ENCODE measurements at places on chromosomes 11 and 22.

DNA sequence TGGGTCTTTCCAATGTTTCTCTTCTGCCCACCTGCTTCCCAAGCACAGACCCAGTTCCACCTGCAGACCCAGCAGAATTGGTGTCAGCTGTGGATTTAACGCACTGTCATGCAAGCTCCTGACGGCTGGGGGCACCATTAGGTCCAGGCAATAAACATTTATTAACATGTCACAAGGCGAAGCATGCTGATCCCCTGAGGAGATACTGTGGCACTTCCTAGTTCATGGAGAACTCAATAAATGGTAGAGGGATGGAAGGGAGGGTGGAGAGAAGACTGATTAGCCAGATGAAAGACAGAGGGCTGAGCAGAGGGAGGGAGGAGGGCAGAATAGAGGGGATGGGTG is 68.3 kb upstream of the TSPAN18 start:
- DNase-seq = no peak

GRCh38 chr22:37012262-37012904 is 6.9 kb downstream of the TST start:
- no peak for DNase-seq

DNA sequence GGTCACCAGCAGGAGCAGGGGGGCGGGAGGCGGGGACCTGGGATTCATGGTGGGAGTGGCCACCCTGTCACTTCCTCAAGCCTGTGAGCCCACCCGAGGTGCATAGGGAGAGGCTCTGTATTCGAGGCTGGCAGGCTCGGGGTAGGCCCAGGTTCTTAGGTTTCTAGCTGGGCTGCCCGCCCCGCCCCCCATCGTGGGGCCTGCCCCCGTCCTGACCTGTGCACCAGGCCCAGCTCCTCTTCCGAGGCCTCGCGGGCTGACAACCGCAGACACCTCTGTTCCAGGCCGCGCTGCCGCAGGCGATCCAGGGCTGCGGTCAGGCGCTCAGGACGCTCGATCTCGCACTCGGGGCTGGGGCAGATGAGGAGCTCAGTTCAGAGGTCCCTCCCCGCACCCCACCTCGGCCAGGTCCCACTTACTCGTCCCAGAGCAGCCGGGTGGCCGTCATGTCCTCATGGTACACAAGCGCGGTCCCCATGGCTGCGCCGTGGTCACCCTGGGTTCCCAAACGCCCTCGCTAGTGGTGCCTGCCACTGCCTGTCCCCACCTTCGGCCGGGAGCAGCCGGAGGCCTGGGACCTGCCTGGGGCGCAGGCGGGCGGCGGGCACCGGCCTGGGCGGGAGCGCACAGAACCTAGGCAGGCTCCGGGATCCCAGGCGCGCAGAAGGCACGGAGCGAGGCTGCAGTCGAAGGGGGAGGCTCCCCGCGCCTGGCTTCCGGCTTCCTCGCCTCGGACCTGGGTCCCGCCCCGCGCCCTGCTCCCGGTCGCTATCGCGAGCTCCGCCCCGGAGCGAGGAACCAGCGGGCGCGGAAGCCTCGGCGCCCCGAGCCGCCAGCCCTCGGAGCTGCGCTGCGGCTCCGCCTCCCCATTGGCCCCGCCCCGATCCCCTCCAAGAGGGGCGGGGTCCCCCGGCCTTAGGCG is at the start of gene HDAC10:
Gene HDAC10, minus strand, starts transcription at position 711 of the 922 bp plus-strand sequence. Its CDS starts 233 bp downstream, at position 478.
- DNase-seq = peak; percentile 82

DNA sequence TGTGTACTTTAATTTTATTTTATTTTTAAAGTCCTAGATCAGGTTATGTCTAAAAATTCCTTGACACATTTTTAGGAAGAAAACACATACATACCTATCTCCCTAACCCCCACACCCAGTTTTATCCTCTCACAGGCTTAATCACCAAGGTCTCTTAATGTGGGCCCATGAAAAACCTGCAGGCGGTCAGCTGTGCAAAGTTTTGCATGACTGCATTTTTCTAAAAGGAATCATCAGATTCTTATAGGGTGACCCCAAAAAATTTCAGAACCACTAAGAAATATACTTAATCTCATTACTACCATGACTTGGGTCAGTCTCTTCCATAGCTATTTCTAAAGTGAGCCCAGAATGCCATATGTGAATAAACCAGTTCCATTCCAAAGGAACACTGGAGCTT is 19.8 kb downstream of the SAA1 start:
- no peak for DNase-seq

DNA sequence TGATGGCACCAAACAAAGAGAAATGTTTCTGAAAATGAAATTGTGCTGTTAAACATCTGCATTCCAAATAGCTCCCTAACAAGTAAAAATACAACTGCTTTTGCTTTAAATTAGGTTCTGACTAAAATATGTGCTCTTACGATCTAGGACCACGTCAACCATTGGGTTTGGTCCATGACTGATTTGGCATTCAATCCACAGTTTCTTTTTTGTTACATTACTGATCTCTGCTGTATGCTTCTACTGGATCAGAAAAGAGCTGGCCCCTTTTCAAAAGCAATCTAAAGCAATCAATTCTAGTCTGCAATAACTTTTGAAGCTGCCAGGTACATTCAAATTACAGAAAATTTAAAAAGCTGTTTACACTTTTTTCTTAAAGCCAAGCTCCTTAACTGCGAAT is 1047.1 kb upstream of the CCDC90B start:
- peak; percentile 25 for DNase-seq

GRCh38 chr22:48277868-48278581 is 1515.6 kb downstream of the TBC1D22A start:
- no peak for DNase-seq

- peak; percentile 79 for DNase-seq
Measured at GRCh38 chr22:44753189-44754042, 1.0 kb downstream of the ARHGAP8 start.

DNA sequence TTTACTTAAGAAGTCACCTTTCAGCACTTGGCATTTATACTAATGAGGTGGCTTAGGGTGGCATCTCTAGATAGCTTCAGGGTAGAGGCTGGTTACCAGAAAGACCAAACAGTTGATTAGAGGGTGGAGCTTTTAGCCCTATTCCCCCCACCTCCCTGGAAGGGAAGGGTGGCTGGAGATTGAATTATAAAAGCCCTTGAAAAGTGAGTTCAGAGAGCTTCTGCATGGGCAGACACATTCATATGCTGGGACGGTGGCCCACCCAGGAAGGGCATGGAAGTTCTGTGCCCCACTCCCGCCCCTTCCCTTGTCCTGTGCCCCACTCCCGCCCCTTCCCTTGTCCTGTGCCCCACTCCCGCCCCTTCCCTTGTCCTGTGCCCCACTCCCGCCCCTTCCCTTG is 244.2 kb downstream of the DDX10 start:
- no peak for DNase-seq

GRCh38 chr11:130163346-130164220 is 4.0 kb downstream of the ST14 start:
- no peak for DNase-seq

DNA sequence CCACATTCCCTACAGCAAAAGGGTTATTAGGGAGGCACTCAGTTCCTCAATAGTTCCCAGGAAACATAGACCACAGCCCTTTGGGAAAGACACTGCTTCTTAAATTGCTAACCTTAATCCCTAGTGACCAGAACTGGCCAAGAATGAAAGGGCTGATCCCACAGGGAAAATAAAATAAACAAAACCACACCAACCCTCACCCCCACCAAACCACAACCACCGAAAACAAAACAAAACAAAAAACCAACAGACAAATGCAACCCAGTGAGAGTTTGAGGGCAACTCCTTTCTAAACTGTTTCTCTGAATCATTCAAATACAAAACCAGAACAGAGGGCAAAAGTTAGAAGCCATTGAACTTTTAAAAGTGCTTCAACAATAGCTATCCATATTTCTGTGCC is 57.2 kb downstream of the NAV2 start:
- DNase-seq = no peak

GRCh38 chr11:14065141-14065540 is 102.6 kb downstream of the SPON1 start:
- no peak for DNase-seq

DNA sequence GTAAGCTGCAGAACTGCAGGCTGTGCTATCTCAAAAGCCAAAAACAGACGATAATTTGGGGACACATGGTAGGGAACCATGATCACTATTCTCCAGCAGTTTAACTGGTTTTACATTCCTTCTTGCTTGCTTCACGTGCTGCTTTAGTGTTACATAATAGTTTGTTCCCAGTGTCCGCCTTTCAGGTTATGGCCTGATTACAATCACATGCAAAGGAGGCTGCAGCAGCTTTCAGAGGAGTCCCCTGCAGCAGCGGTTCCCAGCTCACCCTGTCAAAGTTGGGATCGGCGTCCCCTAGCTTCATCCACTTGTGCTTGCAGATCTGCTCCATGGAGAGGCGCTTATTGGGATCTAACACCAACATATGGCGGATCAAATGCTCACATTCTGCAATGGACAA is 39.2 kb upstream of the APOA1 start:
- no peak for DNase-seq

DNA sequence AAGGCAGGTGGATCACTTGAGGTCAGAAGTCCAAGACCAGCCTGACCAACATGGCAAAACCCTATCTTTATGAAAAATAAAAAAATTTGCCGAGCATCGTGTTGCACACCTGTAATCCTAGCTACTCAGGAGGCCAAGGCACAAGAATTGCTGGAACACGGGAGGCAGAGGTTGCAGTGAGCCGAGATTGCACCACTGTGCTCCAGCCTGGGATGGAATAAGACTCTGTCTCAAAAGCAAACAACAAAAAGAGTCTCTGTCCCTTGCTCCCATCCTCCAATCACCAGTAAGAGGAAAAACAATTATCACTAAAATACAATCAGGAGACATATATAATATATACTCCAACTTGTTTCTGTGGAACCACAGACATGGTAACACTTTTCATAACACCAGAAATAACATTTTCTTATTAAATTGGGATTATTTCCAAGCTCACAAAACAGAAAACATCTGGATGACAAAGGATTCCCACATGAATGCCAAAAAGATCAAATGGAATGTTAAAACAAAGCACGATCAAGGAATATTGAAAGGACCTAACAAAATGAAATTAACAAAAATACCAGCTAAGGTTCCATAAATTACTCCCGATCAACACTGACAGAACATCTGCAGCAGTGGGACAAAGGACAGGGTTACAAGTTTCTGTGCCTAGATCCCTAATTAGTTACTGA is 15.2 kb downstream of the FCHSD2 start:
- DNase-seq = no peak

DNA sequence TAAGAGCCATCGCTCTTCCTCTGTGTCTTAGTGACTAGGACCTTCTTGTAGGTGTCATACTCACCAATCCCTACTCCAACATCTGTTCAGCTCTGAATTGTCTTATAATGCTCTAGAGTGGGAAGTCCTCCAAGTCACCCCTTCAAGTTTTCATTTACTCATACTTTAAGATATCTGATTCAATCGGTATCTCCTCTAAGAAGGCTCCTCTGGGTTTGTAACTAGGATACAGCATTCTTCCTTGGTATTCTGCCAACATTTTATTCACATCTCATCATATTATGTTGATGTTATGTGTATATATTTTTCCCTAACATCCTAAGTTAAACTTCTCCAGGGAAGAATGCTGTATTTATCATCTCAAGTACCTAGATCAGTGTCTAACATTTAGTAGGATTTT is 662.1 kb downstream of the NTM start:
- no peak for DNase-seq

GRCh38 chr11:111938687-111939160 is 1.6 kb downstream of the DIXDC1 start:
- DNase-seq = no peak

- no peak for DNase-seq
Measured at GRCh38 chr22:47190957-47191670, 428.7 kb downstream of the TBC1D22A start.

DNA sequence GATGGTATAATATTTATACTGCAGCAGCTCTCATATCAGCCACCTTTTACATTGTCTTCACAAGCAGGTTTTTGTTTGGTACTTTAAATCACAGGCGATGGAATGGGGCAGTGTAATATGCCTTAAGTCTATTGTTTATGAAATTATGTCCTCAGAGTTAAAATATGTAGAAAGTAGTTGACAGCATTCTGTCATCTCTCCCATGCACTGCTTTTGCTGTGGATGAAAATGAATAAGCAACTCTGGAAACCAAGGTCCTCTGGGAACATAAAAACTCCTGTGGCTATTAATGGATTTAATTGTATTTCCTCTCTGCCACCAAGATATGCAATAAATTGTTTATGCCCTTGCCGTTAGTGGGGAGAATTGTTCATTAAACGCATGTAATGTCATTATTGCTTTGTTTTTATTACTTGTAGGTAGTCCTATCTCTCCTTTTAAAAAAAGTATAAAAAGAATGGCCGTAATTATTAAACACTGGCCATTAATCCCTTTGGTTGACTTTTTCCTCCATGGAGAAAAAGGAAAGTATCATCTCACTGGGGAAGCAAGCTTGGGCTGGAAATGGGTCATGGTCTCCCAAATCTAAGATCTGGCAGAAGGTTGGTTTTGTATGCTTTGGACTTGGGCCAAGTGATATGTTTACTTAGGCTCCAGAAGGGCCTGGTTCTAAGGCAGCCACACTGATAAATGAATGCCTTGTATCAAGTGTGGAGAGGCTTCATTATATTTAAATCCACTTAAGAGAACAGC is 13.1 kb downstream of the PACS1 start:
- no peak for DNase-seq

DNA sequence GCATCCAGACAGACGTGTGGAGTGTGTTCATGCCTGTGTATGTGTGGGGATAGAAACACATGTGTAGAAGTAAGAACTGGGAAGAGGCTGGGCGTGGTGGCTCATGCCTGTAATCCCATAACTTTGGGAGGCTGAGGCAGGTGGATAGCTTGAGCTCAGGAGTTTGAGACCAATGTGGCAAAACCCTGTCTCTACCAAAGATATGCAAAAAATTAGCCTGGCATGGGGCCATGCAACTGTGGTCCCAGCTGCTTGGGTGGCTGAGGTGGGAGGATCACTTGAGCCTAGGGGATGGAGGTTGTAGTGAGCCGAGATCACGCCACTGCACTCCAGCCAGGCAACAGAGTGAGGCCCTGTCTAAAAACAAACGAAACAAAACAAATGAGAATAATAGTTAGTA is 1166.6 kb downstream of the TBC1D22A start:
- DNase-seq = peak; percentile 23

- no peak for DNase-seq
Measured at GRCh38 chr11:47928426-47928825, 51.9 kb upstream of the PTPRJ start.

DNA sequence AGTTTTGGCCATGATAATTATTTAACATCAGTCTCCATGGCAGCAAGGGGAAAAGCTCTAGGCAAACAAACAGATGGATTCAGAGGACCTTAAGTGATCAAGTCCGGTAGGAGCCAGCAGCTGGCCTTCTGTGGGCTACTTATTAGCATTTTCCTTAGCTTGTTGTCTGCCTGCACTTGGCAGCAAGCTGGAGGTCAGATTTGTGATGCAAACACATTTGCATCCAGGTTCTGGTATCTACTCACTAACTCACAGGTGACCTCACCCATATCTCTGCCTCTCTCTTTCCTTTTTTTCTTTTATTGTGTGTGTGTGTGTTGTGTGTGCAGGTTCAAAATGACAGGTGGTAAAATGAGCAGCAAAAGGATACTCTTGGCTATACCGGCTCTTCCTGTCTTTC is 32.3 kb downstream of the ARHGAP42 start:
- peak; percentile 60 for DNase-seq

DNA sequence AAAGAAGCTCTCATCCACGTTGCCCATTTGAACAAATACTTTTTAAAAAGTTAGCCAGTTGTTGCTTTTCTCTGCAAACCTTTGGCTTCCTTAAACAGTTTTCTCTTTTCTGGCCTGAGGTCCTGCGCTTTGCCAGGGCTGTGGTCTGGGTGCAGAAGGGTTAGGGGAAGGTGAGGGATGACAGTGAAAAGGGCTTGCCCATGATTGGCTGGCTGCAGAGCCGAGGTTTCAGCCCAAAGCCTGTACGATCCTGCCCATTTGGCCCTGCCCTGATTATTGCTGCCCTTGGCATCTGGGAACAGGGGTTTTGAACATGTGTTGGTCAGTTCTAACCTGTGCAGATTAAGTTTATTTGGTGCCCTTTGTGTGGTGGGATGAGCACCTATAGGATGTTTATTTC is 1.5 kb downstream of the INCENP start:
- no peak for DNase-seq

All from right hindlimb (tissue), 1 donor.